Urinary bladder (tissue), 4 donors: ENCODE measurements at places on chromosomes 7 and 10. TPM values are rescaled to one million over a fixed set of nuclear protein-coding genes. Genes with fewer than 3 reads are reported as not detected.

TECPR1 gene
- 9.0 TPM for total RNA-seq

DNA sequence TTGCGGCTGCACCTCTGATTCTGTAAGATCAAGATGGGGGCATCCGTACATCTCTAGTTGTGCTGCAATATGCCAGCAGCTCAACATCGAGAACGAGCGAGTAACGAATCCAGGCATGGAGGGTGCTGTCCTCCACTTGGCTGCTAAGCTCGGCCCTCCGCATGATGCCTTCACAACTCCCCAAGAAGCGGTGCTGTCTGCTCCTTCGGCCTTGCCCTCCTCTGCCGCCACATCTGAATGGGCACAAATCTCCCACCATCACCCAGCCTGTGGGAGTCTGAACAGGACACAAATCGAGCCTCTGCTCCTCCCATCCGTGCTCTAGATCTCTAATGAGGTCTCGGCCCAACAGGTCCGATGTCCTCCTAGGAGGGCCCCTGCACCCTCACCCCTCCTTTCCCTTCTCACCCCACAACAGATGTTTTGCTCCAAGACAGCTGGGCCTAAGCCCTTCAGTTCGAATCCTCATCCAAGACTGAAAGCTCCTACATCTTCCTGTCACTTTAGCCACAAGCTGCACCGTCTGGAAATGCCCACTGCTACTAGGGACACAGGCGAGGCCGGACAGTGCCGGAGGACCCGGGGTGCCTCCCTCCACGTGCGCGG is 86.7 kb downstream of the ZNF33B start:
- DNase-seq = no peak

CRTAC1 gene
- total RNA-seq = 3.7 TPM

DNA sequence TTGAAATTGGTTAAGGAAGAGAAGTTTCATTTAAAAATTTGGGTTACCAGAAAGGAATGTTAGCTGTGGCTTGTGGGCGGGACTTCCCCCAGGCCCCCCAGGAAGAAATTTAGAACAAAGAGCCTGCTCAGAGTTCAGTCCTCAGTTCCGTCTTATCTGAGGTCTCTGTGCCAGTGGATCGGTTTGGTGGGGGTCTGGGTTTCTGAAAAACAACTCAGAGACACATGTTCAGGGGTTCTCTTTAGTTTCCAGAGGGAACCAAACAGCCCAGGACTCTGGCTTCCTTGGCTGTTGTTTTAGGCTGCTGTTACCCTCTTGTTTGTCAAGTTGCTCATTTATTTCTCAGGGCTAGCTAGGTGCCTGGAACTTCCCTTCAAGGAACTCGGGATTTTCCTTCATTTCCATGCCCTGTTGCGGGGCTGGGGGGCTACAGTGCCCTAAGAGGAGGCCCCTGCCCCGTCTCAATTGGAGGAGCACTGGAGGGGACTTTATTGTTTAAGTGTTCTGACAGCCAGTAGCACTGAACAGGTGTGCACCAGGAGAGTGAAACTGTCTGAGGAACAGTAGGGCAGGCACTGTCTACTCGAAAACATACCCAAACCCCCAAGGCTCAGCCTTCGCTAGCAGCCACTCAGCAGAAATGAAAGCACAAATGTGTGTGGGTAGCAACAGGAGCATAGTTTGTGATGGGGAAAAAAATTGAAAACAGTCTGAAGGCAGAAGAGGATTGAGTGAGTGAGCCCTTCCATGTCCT is 59.9 kb downstream of the ALOX5 start:
- no peak for DNase-seq

OR2A12 gene
- not detected for total RNA-seq

DNA sequence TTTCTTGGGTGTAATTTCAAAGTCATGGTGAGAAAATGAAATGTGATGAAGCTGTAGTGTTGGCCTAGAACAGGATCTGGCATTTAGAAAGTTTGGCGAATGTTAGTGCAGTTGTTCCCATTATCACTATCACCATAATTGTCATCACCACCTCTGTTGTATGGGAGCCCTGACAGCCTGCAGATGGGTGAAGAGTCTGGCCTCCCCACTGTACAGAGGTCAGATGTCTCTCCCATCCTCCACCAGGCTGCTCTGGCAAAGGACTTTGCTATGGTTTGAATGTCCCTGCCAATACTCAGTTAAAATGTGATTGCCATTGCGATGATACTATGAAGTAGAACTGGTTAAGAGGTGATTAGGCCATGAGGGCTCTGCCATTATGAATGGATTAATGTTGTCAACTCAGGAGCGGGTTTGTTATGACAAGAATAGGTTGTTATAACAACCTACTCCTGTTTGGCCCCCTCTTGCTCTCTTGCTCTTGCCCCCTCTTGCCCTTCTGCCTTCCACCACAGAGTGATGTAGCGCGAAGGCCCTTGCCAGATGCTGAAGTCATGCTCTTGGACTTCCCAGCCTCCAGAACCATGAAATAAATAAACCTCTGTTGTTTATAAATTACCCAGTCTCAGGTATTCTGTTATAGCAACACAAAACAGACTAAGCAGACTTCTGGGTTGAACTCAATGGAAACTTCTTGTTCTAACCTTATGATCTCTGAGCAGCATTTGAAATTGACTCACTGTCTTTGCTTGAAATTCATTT is 90.0 kb downstream of the GRK5 start:
- no peak for DNase-seq

GRCh38 chr7:28477041-28477442 is 64.7 kb downstream of the CREB5 start:
- no peak for DNase-seq

TFPI2 gene
- 19.3 TPM for total RNA-seq

TUBAL3 gene
- 0.16 TPM for total RNA-seq
